ENCODE measurements at places on chromosomes 5 and 9.

DNA sequence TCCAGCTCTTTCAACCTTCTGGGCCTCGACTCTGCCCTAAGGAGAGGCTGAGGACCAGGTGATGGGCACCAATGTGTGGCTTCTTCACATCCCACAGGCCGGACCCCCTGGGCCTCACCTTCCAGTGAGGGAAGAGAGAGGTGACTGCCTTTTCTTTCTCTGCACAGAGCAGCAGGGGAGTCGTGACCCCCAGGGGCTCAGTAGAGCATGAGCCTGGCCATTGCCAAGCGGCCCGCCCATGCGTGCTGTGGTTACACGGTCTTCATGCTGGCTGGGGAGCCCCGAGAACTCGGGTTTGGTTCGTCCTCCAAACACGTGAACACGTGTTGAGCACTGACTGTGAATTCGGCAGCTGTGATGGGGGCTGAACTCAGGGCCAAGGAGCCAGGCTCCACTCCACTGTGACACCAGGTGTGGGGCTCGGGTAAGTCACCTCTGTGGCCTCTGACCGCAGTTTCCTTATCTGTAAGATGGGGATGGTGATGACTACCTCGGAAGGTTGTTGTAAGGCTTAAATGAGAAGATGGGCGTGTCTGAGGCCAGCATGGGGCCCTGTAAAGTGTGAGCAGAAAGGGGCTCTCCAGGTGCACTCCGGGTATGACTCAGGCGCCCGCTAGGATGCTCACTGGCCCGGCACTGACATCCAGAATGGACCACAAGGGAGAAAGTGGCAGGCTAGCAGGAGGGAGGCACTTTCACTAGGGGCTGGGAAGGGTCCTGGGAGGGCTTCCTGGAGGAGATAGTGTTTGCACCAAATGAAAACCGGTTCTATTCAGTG is 13.4 kb upstream of the GRHPR start:
- DNase-seq = peak; percentile 83

DNA sequence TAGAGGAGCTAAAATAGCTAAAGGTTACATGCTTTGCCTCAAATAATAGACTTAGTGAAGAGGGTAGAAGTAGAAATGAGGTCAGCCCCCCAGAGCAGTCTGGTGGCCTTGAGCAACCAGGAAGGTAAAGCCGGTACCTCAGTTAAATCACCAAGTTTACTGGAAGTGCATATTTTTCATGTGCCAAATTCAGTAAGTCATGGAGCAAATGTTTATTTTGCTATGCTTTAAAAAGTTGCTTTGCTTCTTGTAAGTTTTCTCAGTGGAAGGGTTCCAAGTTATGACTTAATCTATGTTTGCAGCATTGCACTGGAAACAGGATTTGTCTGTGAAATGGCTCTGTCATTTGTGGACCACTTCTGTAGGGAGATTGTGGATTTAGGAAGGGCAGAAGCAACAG is 256.7 kb downstream of the ARRDC3 start:
- no peak for DNase-seq

- peak; percentile 86 for DNase-seq
Measured at GRCh38 chr9:129609486-129610212, 11.3 kb downstream of the C9orf50 start.

DNA sequence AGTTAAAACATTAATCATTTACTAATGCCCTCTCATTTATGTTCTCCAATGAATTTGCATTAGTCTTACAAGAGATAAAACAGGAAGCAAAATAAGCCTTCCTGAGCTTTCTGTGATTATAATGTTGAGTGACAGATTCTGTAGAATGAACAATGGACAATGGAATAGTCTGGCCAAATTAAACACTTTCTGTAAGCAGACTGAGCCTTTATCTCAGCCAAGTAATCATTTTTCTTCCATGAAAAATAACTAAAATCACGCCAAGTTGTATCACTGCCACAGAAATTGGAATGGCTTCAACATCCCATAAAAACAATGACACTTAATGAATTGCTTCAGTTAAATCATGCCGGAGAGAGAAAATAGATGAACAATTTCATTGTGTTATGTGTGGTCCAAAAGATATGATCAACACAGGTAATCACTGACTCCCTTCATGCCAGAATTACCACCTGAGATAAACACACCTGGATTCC is 63.0 kb downstream of the TSSK1B start:
- DNase-seq = no peak

GRCh38 chr9:78778861-78779374 is 482.0 kb downstream of the PSAT1 start:
- DNase-seq = no peak

GRCh38 chr5:124648902-124649467 is 97.5 kb downstream of the ZNF608 start:
- no peak for DNase-seq

GRCh38 chr5:113118765-113119164 is 142.2 kb downstream of the DCP2 start:
- DNase-seq = no peak

DNA sequence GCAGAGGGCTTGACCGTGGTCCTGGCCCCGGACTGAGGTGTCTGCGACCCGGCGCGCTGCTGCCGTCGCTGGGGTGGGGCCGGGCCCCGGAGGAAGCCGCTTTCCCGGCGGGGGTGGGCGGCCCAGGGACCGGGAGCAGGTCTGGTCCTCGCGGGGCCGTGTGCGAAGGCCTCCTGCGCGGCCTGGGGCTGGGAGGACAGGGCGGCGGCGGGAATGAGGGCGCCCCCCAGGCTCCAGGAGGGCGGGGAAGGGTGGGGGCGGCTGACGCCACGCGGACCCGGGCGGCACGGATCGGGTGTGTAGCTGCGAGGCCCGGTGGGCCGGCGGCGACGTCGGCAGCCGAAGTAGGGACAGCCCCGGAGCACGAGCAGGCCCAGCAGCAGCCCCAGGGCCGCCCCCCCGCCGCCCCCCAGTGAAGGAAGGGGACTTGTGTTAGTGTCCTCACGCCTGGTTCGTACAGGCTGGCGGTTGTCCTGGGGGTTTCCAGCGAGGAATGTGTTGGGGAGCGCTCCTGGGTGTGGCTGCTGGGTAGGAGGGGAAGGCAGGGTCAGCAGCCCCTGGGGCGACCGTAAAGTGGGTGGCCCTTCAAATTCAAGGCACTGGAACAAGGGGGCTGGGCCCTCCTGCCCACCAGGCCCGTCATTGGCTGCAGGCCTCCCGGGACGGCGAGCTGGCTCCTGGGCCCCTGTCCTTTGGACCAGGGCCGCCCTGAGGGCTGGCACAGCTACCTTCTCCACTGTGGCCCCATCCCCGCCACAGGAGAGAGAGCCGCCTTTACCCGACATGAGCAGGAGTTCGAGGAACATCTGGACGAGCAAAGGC is 597 bp upstream of the TMEM250 start:
- DNase-seq = no peak

DNA sequence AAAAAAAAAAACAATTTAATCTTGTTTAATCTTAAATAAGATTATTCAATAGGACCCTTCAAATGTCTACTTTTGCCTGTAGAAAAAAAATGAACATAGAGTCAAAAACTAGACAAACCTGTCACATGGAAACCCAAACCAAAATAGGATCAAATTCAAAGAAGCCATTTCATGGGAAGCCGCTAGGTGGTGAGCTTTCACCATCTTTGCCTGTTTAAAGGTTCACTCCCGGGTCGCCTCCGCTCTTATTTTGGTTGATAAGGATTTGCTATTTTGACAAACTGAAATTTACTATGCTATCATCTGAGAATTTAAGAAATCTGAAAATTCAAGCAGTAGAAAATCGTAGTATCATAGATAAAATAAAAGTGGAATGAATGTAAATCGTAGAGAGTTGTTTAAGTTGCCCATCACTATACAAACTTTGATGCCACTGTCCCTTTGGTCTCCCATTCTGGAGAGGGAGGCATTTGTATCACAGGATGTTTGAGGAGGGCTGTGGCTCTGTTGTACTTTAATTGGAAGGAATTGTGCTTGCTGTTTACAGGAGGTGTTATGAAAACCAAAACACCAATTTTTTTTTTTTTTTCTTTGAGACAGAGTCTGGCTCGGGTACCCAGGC is 43.5 kb upstream of the DNAH5 start:
- DNase-seq = no peak

GRCh38 chr9:16003785-16004184 is 450.9 kb downstream of the CCDC171 start:
- no peak for DNase-seq

GRCh38 chr5:176436656-176437055 is 11.5 kb upstream of the FAF2 start:
- peak; percentile 23 for DNase-seq

- DNase-seq = no peak
Measured at GRCh38 chr5:54612711-54613110, 95.2 kb downstream of the SNX18 start.

GRCh38 chr5:68290847-68291246 is 75.3 kb downstream of the PIK3R1 start:
- no peak for DNase-seq

DNA sequence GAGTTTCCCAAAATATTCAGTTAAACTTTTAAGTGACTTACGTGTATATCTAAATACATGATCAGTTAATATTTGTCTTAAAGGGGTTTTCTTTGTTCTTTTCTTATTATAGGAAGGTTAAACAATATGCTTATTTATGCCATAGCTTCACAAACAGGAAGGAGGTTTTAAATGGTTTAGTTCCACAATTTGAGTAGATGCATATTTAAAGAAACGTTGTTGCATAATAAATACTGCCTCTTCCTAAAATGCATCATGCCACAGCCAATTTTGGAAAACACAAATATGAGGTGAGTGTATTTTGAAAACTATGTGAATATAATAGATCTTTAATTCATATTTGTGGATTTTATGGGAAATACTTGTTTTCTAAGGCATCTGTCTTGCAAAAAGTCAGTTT is 2.5 kb upstream of the ADRB2 start:
- no peak for DNase-seq

GRCh38 chr5:150009671-150010387 is 9.3 kb downstream of the HMGXB3 start:
- DNase-seq = no peak
